ENCODE measurements at places on chromosomes 5 and 9.

- ATAC-seq = no peak
These were observed 235.6 kb downstream of the SPOCK1 start for GRCh38 chr5:137263371-137264005.

DNA sequence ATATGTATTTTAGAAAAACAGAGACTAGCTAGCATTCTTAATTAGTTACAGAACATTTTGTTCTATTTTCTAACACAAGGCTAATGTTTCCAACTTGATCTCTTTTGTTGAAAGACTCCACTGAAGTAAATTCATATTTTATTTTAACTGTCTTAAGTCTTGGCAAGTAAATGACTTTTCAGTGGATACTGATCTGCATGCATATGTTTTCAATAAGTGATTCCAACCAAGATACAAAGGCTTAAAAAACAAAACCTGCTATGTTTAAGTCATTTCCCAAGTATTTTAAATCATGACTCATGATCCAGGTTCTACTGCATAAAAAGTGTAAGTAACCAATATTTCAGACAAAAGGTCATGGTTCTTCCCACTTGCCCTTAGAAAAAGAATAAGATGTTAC, 5.7 kb downstream of the CDO1 start:
- peak; percentile 87 for ATAC-seq

- ATAC-seq = no peak
These were observed 235.7 kb downstream of the FBXL17 start for GRCh38 chr5:108146222-108146621.

DNA sequence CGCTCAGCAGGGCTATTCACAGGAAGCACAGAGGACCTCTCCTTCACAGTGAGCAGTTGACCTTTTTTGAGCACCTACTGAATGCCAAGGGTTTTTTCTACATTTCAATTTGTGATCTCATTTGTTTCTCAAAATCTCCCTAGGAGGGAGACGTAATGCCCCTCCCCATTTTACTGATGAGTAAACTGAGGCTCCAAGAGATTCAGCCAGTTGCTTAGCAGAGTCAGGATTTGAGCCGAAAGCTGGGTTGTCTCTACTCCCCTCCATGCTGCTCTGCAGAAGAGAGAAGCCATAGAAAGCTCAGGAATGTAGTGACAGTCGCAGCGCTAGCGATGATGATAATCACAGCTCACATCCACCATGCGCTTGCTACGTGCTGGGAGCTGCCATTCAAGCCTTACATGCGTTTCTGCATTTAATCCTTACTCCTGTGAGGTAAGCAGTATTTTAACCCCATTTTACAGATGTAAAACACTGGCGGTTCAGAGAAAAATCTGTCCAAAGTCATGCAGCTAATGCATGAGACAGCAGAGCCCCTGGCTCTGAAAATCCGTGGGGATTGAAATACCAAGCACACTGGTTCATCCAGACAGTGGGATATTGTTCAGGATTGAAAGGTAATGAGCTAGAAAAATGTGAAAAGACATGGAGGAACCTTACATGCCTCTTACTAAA, 33.8 kb downstream of the ERGIC1 start:
- no peak for ATAC-seq

GRCh38 chr5:134392301-134392700, 19.4 kb downstream of the CDKN2AIPNL start:
- ATAC-seq = no peak

GRCh38 chr9:133518706-133519449, 5.9 kb downstream of the MYMK start:
- no peak for ATAC-seq

DNA sequence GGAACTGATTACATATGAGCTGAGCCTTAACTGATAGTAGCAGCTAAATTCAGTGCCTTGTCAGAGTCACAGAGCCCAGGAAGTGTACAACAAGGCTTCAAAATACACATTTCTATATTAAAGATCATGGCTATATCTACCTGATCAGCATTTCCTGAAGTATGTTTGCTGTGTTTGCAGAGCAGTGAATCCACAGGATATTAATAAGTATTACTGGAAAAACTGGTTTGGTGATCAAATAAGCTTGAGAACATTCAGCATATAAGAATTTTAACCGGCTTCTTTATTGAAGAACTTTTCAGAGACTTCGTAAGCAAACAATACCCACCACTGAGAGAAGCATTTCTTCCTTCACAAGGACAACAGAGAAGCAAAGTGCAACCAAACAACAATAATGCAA, 227.0 kb downstream of the ELAVL2 start:
- no peak for ATAC-seq

DNA sequence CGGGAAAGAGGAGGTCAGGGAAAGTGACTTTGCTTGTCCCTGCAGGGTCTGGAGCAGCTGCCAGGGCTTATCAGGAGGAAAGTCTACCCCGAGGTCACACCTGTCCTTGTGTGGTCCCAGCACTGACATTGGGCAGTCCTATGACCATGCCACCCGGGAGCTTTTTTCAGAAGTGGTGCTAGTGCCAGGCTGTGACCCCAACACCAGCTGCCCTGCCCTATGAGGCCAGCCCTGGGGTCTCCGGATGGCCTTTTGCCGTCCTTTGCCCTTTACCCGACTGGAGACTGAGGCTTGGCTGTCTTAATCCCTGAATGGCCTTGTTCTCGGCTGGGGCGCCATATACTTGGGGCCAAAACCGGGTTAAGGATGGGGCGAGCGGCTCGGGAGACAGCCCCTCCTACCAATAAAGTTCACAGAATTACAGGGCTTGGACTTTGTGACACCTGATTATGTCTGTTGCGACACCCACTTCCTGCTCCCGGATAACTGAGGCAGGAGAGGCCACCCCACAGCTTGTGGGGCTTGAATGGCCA, 22.2 kb upstream of the SLC9A3 start:
- no peak for ATAC-seq
